ENCODE measurements at places on chromosomes 16 and 17. TPM values are rescaled to one million over a fixed set of nuclear protein-coding genes. Genes with fewer than 3 reads are reported as not detected.

GRCh38 chr17:19876529-19877161 is 8.9 kb upstream of the ULK2 start:
- DNase-seq = no peak

GRCh38 chr17:74342224-74342623 is 16.2 kb downstream of the KIF19 start:
- DNase-seq = no peak

- no peak for DNase-seq
Measured at GRCh38 chr16:1401758-1402154, 12.7 kb downstream of the UNKL start.

- DNase-seq = peak; percentile 82
Measured at GRCh38 chr17:12041312-12041711, 20.6 kb downstream of the MAP2K4 start.

- DNase-seq = no peak
Measured at GRCh38 chr17:79581324-79581932, 29.4 kb downstream of the RBFOX3 start.

GRCh38 chr17:72236980-72237633 is 116.3 kb downstream of the SOX9 start:
- DNase-seq = no peak

Gene NEUROD2
- total RNA-seq = not detected

Gene KRTAP2-1
- not detected for total RNA-seq

Gene RTN4RL1
- total RNA-seq = 0.77 TPM

Gene PLEKHH3
- total RNA-seq = 14.5 TPM

All from astrocyte (in vitro differentiated cells and primary cell).